Activated CD8-positive, alpha-beta memory T cell treated with anti-CD3 and anti-CD28 coated beads for 4 hours (primary cell): ENCODE measurements at places on chromosomes 13 and 19.

- DNase-seq, result no peak
These were observed 121.6 kb upstream of the SGCG start for GRCh38 chr13:23059173-23059572.

GRCh38 chr19:38193445-38193844 lies 30.6 kb downstream of the DPF1 start:
- no peak for DNase-seq

DNA sequence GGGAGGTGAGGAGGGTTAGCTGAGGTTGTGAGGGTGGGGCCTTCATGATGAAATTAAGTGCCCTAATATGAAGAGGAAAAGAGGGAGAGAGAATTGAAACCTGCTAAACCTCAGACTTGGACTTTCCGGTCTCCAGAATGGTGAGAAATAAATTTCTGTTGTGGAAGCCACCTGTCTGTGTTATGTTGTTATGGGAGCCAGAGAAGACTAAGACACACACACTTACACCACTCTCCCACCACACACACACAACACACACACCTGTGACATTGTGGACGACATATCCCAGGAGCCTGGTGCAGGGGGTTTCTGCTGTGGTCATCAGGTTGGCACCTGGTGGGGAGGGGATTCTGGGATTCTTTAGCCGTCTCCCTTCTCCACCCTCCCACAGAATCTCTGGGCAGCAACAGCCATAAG lies 14.0 kb downstream of the KLK4 start:
- DNase-seq, result no peak

GRCh38 chr19:54616057-54616456 lies 14.2 kb upstream of the LILRB1 start:
- DNase-seq, result no peak

GRCh38 chr19:917323-918151 lies at the start of gene KISS1R:
KISS1R (plus strand) TSS chr19:917333; CDS start chr19:917503, 170 bp downstream.
- no peak for DNase-seq
